ENCODE measurements at places on chromosomes 12 and 14.

- DNase-seq: no peak
Observed at GRCh38 chr14:55973285-55973800, 144.9 kb upstream of the PELI2 start.

- no peak for DNase-seq
Observed at GRCh38 chr12:110669193-110669502, 19.8 kb downstream of the HVCN1 start.

GRCh38 chr12:50926415-50926814 lies 25.9 kb upstream of the HIGD1C start:
- DNase-seq: no peak

DNA sequence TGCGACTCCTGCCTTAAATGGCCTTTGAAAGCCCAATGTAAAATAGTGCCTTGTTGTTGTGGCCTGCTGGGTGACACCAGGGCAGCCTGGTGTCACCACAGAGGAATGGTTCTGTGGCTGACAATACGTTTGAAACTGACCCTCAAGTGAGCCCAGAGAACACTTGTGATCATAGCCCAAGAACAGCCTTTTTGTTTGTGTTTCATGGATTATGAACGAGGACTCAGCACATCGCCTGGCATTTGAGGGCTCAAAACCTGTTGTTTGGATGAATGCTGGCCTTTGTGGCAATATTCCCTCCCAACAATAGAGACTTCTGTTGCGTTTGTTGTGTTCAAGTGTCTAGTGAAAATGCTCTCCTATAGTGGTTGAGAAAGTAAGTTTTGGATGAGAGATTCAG lies 48.5 kb downstream of the TSPAN9 start:
- no peak for DNase-seq

- DNase-seq: no peak
Observed at GRCh38 chr14:50083467-50084337, 32.7 kb downstream of the VCPKMT start.

GRCh38 chr12:69241438-69242092 lies 2.2 kb downstream of the CPSF6 start:
- no peak for DNase-seq

DNA sequence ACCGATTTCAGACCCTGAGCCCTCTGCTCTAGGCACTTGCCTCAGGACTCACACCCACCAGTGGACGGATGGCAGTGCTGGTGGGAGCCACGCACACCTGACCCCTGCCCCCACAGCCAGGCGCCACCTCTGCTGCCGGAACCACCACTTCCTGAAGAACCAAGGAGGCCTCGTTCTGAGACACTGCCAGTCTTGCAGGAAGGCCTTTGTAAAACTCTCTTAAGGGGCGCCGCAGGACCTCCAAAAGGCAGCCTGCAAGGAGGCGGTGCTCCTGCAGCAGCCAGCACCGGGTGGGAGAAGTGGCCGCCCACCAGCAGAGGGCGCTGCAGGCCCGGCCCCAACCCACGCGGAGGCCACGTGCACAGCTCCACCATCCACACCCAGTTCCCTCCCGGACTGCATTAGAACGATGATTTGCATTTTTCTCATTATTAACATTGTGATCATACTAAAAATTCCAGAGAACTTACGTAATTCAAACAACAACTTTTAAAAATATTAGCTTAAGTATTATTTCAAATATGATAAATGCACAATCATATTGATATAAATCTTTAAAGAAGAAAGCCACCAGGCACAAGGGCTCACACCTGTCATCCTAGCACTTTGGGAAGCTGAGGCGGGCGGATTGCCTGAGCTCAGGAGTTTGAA lies 12.8 kb downstream of the STX2 start:
- DNase-seq: peak; percentile 61

DNA sequence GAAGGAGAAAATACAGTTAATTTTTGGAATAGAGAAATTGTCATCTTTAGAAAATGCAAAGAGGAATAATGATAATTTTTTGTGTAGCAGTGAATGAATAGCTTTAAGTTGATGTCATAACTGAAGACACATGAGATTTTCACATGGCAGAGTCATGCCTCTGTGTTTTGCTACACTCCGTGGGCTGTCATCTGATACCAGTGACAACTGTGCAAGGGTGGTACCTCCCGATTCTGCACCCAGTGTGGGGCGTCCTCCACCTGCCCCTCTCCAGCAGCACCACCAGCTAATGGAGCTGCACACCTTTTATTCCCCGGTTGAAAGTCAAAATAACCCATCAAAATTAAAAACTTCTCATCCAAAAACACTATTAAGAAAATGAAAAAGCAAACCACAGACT lies 47.2 kb downstream of the ANKRD9 start:
- DNase-seq: no peak

GRCh38 chr12:32084753-32085152 lies 21.9 kb upstream of the BICD1 start:
- no peak for DNase-seq

GRCh38 chr12:21773263-21773741 lies 1.2 kb downstream of the KCNJ8 start:
- peak; percentile 27 for DNase-seq

DNA sequence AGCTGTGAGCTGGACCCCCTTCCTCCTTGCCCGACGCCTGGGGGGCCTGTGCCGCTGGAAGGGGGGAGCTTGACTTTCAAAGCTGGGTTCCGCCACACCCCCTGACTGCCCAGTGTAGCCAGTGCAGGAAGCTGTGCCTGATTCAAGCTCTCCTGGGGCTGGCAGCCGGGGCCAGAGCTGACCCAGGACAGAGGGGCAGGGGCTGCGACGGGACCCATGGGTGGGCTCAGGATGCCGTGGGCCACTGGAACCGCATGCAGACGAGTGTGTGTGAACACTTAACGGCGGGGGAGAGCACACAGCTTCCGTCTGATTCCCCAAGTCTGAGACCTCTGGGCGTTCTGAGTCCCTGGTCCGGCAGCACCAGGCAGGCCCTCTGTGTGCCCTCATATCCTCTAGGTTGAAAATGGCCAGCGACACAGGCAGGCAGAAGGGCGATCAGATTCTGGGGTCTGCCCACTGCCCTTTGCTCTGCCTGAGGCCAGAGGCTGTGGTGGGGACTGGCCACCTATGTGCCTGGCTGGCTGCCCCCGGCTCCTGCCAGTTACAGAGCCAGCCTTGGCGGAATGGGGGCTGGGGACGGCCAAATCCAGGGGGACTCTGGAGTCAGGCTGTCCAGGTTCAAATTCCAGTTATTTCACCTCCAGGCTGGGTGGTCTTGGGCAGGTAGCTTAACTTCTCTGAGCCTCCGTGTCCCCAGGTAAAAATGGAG lies 54.0 kb downstream of the CYP46A1 start:
- no peak for DNase-seq

DNA sequence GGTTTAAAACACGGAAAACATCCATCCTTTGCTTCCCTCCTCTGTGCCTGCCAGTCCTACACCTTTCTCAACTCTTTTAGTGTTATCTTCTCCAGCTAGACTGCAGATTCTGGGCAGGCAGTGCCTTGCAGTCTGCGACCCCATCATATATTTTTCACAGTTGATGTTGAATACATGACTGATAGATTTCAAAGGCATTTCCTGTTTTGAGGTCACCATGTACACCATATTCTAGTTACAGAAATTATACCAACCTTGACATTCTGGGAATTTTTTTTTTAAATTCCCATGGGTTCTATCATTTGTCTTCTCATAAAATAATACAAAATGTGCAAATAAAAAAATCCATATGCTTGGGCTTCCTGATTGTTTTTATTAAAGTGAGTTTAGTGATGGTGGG lies 16.6 kb downstream of the SOCS2 start:
- DNase-seq: no peak

GRCh38 chr12:46524778-46525177 lies 152.2 kb upstream of the SLC38A2 start:
- peak; percentile 60 for DNase-seq

GRCh38 chr12:117350140-117350539 lies 11.3 kb downstream of the NOS1 start:
- no peak for DNase-seq

GRCh38 chr12:6373022-6373787 lies 2.2 kb downstream of the SCNN1A start:
- DNase-seq: no peak

- DNase-seq: no peak
Observed at GRCh38 chr12:132439333-132439904, 50.5 kb upstream of the FBRSL1 start.

- DNase-seq: no peak
Observed at GRCh38 chr14:22955702-22956569, 954 bp downstream of the HAUS4 start.

GRCh38 chr12:125381373-125381772 lies 316.1 kb downstream of the AACS start:
- DNase-seq: no peak

- no peak for DNase-seq
Observed at GRCh38 chr14:98231210-98231609, 1040.8 kb downstream of the BCL11B start.

DNA sequence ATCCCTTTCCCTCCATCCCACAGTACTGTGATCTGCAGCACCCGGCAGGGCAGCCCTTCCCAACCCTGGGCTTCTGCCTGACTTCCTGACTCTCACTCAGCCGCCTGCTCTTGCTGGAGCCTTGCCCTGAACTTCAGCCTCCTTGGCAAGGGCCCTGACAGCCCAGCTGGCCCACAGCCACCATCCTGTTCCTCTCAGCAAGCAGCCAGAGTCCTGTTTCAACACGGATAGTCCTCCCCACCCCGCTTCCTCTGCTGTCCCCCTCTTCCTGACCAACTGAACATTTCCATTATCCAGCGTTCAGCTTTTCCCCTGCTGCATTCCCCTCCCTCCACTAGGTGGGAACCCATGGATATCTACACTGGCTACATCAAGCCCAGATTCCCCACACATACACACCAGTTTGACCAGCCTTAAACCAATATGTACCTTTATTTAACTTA lies 74.0 kb upstream of the MDM1 start:
- DNase-seq: peak; percentile 34

- DNase-seq: peak; percentile 73
Observed at GRCh38 chr12:45966486-45966885, 23.9 kb downstream of the SCAF11 start.

- no peak for DNase-seq
Observed at GRCh38 chr12:68867606-68868005, 59.6 kb downstream of the MDM2 start.

DNA sequence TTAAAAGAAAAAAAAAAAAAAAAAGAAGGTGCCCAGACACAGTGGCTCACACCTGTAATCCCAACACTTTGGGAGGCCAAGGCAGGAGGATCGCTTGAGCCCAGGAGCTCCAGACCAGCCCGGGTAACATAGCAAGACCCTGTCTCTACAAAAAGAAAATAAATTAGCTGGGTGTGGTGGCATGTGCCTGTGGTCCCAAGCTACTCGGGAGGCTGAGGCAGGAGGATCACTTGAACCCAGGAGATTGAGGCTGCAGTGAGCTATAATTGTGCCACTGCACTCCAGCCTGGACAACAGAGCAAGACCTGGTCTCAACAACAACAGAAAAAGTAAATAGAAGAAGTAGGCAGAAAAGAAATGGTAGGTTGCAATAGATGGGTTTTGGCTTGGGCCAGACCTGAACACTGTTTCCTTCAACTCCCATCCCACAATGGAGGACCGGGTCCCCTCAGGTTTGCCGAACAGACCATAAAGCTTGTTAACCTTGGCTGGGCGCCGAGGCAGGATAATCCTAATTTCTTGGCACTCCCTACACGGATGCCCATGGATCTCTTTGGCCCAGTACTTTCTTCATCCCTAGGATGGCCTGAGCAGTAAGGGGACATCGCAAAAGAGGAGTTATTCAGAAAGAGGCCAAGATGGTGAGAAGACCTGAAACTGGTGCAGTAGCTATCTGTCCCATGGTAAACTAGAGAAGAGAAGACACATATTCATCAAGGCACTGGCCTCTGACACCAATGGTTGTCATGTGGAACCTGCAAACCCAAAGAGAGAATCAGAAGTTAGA lies 165.5 kb upstream of the CCND2 start:
- DNase-seq: no peak

All from brain microvascular endothelial cell (primary cell).